ENCODE measurements at places on chromosomes 4 and X.
A peak's percentile ranks its signal among the peaks of the same experiment; 100 is the strongest.

GRCh38 chr4:179051206-179051605 lies 1609.0 kb upstream of the AGA start:
- DNase-seq = no peak

DNA sequence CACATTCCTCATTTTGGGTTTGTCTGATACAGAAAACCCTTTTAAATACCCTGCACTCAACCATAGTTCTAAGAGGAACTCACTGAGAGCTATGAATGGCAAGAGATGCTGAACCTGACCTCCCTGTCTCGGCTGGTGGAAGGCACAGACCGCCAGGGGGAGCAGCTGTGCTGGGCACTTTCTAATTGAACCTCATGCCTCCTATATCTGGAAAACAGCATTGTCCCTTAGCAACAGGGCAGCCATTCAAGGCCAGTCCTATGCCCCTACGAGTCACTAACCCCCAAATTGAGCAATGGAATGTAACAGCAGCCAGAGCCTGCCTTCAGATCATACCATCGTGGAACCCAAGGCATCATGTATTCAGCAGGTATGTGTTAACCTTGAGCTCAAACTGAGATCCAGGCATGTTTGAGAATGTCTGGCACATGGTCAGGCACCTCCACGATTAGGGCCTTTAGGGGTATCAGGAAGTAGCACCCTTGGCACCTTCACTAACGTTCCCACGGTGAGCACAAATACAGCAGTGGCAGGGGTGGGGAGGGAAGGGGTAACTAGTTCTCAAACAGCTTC lies 5.1 kb downstream of the USP27X start:
- DNase-seq = peak; percentile 23

GRCh38 chr4:109207898-109208297 lies 94.6 kb downstream of the COL25A1 start:
- no peak for DNase-seq

- DNase-seq = no peak
These were observed 112.4 kb downstream of the RNF150 start for GRCh38 chr4:141020801-141021261.

DNA sequence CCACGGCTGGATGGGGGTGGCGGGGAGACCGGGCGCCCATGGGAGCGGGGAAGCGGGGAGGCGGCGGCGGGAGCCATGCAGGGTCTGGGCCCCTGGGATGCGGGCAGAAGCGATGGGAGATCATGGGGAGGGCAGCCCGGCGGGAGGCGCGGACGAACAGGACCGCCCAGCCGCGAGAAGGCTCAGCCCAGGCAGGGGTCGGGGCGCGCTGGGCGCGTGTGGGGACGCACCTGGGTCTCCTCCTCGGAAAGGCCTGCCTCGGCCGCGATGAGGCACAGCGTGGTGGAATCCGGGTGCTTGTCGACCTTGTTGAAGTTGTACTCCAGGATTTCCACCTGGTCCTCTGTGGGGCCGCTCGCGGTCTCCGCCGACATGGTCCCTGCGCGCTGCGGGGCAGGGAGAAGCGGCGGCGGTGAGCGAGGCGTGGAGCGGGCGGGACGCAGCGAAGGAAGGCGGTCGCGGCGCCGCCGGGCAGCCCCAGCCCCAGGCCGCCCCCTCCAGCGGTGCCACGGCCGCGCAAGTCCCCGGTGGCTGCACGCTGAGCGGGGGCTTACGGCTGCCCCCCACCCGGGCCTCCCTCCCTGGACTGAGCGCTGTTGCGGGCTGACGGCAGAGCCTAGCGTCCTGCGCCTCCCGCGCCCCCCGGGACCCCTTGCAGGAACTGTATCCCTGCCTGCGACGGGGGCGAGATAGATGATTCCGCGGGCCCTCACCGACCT lies 25.3 kb downstream of the HOPX start:
- DNase-seq = no peak

DNA sequence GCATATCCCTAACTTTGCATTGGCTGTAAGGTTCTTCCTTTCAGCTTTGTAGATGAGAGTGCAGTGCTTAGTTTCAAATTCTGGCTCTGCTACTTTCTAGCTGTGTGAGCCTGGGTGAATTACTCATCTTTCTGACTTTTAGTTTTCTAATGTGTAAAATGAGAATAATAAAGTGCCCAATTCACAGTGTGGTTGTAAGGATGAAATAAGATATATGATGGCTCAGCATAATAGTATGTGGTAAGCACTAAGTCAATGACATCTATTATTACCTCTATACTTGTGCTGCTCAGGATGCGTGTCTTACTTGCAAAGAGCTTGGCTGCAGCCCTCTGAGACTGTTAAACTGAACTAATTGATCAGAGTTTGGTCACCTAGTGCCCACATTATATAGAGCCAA lies 30.6 kb upstream of the ETNPPL start:
- no peak for DNase-seq

- DNase-seq = no peak
These were observed 189.1 kb upstream of the C1QTNF7 start for GRCh38 chr4:15238720-15239119.

DNA sequence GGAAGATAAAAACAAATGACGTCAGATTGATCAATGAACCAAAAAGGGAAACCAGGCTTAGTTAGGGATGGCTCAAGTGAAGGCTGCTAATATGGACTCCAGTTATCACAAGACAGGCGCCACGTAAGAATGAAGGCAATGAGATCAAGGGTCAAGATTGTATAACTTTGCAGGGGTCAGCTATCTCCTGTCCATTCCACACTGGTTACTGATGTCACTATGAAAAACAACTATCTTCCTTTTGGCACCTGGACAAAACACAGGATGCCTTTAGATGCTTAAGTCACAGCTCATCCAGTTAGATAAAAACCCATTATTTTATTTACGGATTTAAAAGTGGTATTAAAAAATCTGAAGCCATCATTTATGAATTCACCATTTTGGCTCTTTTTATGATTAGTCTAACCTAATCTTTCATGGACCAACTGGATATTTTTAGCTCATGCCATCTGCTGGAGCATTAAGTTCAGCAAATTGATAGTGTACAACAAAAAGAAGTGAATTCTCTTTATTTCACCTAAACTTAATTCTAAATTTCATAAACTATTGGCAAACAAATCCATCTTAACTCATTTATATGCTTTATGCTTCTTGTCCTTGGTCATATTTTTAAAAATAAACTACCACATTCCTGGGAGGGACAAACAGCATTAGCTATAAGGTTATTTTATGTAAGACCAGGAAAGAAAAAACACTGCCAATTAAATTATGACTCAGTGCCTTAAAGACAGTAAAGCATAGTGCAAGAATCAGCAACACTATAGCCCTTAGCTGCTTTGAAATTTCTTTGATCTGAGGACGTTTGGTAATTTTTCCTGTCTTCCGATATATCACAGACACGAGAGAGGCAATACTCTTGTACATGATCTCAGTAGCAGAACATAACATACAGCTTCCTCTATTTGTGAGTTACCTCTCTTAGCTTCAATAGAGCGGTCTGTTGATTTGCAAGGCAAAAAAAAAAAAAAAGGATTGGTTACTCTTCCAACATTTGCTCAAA lies 27.0 kb downstream of the DHX15 start:
- no peak for DNase-seq

- DNase-seq = no peak
These were observed 203.6 kb downstream of the ARHGEF9 start for GRCh38 chrX:63581398-63581797.

DNA sequence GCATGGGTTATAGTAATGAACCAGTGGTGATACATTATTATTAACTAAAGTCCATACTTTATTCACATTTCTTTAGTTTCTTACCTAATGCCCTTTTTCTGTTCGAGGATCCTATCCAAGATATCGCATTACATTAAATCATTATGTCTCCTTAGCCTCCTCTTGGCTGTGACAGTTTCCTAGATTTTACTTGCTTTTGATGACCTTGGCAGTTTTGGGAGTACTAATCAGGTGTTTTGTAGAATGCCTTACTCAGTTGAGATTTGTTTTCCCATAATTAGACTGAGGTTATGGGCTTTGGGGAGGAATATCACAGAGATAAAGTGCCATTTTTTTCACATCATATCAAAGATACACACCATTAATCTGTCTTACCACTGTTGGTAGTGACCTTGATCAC lies 5.0 kb downstream of the KLHL5 start:
- no peak for DNase-seq

GRCh38 chr4:184120549-184121127 lies 97.0 kb downstream of the ENPP6 start:
- DNase-seq = no peak

Data from stimulated activated CD8-positive, alpha-beta memory T cell treated with anti-CD3 and anti-CD28 coated beads, Interleukin-4, amount 100 ng/mL, for 1 hour (primary cell).